Myocyte (in vitro differentiated cells): ENCODE measurements at places on chromosomes 3 and 15.

DNA sequence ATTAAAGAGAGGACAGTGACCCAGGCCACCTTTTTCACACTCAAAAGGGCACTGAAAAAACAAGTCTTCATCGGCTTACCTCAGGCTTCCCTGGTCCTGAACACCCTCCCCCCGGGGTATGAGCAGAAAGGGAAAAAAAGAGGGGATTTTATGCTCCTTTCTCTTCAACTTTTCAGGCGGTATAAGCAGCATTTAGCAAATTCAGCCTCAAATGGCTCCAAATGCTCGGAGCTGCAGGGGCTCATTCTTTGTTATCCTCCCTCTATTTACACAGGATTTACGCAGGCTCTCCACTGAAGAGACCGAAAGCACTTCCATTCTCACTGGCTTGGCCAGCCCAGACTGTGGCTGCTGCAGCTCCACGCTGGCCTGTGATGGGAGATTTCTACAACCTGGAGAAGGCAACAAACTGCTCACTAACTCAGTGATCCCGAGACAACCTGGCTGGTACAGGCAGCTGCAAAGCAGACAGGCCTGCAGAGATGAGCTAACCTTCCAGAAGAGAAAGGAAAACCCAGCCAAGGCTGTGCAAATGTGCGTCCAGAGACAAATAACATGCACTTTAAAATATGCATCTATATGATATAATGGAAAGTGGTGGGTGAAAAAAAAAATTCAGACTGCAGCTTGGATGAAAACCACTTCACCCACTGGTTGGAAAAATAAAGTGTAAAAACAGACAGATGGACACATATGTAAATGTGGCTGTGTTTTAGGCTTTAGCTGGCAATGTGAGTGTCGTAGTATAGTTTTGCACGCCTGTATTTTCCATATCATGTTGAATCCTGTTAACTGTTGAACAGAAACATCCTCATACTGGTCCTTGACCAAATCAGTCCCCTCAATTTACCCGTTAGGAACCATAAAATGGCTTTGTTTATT is 54.2 kb downstream of the MEIS2 start:
- DNase-seq, result no peak

DNA sequence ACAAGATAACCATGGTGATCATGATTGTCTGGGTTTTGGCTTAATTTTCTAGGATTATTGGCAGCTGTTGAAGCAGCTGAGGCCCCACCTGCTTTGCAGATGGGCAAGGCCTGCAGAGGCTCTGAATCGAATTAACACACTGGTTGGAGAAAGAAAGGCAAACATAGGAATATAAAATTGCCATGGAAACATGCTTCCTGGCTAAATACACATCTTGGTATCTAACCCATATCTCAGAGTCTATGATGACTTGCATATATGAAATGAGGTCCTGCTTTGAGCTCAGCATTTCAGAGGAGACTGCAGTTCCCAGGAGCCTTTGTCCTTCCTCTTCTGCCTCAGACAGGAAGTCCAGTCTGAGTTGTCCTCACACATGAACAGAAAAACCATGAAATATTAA is 24.3 kb upstream of the SV2B start:
- DNase-seq, result peak; percentile 9

- DNase-seq, result no peak
Observed at GRCh38 chr15:55685286-55685685, 57.7 kb downstream of the PRTG start.

DNA sequence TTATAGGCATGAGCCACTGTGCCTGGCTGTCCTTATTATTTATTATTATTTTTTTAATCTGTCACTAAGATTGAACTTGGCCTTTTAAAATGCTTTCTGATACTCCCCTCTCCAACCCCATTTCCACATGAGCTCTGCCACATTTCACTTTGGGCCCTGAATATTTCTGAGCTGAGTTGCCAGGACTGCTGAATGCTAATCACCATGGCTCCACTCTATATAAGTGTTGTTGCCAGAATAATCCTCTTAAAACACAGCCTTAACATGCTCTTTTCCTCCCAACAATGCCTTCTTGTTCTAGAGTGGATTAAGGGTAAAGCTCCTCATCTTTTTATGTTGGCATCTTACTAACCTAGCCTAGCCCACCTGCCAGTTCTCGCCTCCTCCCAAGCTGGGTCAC is 124.4 kb downstream of the PDZRN3 start:
- no peak for DNase-seq

- DNase-seq, result peak; percentile 80
Observed at GRCh38 chr3:62601238-62602070, 228.1 kb upstream of the FEZF2 start.

DNA sequence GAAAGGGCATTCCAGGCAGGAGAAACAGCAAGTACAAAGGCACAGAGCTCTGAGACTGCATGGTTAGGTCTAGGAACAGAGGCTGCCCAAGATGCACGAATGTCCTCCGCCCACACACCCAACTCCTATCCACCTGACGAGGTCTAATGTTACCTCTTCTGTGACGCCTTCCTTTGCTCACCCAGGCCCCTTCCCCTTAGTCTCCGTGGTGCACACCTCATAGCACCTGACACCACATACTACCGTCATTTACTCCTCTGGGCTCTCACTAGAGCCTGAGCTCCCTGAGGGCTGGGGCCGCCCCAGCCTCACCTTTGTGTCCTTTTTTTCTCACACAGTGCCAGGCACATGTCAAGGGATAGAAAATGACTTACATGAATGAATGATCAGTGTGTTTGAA is 31.0 kb upstream of the RASGRF1 start:
- no peak for DNase-seq

GRCh38 chr15:22967084-22967770 is 12.9 kb downstream of the CYFIP1 start:
- no peak for DNase-seq

DNA sequence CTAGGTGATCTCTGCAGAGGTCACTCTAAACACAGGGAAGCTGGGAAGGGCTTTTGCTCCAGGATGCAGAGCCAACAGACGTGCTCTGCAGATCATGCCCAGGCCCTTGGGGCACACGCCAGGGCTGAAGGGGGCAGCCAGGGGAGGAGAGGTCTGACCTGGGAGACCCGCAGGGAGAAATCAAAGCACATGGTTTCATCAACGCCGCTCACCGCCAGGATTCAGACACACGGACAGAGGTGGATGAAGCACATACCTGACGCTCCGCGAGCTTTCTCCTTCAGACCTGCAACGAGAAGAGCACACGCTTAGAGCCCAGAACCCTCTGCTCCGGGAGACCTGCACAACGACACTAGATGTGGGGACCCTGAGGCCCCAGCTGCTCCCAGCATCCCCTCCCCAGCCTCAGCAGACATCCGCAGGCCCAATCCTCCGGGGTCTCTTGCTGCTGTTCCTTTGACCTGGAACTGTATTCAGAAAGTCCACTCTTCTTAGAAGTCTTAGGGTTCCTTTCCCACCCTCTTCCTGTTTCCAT is 90.7 kb upstream of the IQSEC1 start:
- no peak for DNase-seq

DNA sequence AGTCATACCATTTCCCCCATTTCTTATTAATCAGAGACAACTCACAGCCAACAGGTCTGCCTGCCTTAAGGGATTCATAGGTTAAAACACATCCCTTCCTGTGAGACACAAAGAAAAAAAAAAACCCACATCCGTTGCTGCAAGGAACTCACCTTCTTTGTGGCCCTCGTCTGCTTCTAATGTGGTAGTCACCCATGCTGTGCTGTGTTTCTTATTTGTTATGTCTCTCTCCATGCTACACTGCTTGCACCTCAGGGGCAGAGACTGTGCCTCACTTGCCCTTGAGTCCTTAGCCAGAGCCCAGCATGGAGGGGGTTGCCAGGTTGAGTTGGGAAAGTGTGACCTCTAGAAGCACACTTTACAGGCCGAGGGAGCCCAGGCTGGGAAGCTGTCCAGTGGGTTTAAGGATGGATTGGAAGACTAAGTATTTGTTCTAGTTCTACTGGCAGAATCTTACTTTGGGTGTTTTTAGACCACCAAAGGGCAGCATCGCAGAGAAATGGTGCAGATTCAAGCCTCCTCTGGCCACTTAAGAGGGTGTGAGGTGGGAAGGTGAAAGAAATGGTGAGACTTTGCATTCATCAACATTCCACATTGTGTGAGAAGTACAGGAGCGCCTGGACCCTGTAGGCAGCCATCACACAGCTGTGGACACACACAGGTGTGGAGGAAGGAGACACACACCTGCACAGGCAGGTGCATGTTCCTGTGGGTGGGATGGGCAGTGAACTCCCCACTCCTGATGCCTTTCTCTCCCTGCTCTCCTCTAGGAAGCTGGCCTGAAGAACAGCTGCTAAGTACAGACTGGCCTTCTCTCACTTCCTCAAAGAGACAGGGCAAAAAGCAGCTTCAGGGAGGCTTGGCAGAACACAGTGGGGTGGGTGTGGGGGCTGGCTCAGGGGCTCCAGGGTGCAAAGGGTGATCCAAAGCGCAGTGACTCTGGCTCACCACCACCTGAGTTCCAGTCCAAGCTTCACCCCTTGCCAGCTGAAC is 48.8 kb downstream of the GLB1 start:
- no peak for DNase-seq

GRCh38 chr3:133476971-133477375 is 77.1 kb downstream of the BFSP2 start:
- peak; percentile 47 for DNase-seq

GRCh38 chr3:107076946-107077345 is 300.3 kb upstream of the CCDC54 start:
- DNase-seq, result no peak
